Cortex of kidney (tissue), 1 donor: ENCODE measurements at places on chromosomes 3 and 15.

DNA sequence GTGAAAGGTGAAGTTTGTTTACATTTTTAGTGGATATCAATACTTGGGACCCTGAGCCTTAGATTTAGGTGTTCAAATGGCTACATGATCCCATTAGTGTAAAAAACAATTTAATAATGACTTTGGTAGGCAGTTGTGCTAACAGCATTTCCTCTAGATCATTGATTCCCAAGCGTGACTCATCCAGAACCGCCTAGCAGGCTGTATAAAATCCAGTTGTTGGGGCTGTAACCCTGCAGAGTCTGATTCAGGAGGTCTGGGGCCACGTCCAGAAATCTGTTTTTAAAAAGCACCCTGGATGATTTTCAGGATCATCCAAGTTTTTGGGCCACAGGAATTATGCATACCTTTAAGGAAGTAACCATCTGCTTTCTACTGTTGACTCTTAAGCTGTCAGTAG is 156.4 kb downstream of the TP63 start:
- DNase-seq: no peak

DNA sequence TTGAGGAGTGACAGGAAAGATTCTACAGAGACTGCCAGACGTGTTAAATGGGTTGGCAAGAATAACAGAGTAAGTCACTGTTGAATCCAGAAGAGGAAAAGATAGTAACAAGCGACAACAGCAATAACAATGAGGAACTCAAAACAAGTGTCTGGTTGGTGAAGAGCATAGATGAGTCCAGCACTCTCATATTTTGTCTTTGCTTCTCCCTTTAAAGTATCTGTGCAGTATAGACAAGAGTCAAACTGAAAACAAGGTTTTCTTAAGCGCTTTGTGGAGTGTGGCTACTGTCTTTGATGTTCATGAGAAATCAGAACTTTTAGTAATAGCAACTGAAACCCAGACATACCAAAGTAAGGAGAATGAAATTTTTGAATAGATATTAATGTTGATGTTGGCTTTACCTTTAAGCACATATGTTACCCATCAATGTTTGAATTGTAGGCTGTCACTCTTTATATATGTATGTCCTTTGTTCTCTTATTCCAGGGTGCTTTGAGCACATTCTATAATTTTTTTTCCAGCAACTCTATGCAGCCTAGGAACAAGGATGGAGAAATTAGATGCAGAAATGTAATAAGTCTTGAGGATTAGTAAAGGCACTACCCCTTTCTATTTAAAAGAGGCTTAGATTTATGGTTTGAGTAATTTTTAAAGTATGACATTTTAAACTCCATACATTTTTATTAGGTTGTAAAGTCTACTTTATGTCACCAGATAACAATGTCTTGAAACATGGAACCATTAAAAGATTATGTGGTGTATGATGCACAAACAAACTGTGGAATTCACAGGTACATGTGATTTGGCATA is 185.5 kb downstream of the NFKBIZ start:
- DNase-seq: no peak

- no peak for DNase-seq
Observed at GRCh38 chr15:48427960-48428547, 96.8 kb downstream of the DUT start.

- DNase-seq: no peak
Observed at GRCh38 chr3:126040386-126040785, 43.5 kb downstream of the SLC41A3 start.

DNA sequence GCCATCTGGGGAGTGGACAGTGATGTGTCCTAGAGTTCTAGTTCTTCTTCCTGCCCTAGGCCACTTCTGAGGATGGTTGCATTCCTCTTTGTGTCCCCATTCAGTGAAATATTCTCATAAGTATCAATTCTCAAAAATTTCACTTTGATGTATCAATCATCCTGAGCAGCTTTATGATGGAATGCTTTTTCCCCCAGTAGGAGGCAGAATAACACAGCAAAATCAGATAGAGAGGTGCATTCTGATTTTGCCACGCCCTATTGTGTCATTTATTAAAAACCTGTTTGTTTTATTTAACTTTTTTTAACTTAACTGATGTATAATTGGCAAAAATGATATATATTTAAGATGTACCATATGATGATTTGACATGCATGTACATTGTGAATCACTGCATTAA is 656.0 kb upstream of the GRM7 start:
- no peak for DNase-seq

DNA sequence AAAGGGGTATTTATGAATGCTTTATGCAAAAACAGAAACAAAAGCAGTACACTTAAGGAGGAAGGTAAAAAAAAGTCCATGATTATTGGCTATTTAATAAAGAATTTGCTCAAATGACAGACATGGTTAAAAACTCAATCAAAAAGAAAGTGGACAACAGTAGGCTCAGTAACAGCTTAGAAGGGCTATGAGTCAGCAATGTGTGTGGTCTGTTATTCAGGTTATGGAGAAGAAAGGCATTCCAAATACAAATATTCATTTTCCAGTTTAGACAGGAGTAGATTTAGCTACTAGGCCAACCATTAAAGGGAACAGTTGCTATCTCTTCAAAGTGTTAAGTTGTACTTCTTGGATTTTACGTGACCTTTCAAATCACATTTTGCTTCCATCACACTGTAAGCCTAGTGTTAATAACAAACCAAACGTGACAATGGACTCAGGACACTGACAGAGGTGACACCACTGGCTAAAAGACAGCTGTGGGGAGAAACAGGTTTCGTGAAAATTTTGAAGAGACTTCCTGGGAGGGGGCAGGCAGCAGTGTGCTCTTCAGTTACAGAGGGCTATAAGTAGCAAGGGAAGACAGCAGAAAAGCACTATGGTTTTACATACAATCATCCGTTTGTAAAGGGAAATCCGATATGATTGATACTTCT is 41.7 kb upstream of the MYO5C start:
- DNase-seq: no peak

- no peak for DNase-seq
Observed at GRCh38 chr3:155441026-155441425, 147.5 kb upstream of the STRIT1 start.

GRCh38 chr3:149839896-149840295 is 26.9 kb downstream of the RNF13 start:
- DNase-seq: no peak

DNA sequence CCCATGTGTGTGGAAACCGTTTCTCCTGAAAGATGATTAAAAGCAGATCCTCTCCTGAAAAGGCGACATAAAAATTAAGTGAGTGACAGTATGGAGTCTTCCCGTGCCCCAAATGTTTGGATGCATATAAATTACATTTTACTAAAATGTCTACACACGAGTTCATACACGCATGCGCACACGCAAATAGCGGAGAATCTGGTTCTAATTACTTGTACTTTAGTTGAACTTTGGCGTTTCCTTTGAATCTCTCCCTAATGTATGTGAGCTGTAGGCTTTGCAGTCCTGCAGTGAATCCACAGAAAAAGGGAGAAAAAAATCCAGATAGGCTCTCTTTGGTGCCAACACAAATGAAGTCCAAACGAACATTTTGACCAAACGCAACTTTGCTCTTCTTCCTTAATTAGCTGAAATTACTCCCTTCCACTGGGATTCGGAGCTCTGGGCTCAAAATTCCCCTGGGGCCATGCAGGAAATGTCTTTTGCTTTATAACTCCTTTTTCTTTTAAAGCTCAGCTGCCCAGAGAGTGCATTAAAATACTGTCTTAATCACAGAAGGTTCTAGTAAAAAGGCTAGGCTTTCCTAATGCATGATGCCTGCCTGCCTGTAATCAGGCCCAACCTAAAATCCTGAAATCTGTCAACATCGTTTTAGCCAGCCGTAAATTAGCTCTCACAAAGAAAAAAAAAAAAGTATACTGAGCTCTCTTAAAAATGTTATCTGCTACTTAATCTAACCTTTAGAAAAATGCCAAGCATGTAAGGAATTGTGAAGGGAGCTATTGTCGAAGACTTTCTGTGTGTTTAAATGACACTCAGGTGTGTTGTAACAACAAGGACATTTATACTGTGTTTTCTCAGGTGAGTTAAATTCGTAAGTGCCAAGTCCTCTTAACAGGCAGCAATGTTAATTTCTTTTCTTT is 26.2 kb downstream of the RARB start:
- DNase-seq: no peak

GRCh38 chr15:42490291-42490670 is 660 bp downstream of the ZNF106 start:
- DNase-seq: no peak

- no peak for DNase-seq
Observed at GRCh38 chr15:78314181-78314581, 14.8 kb upstream of the SKIC8 start.

DNA sequence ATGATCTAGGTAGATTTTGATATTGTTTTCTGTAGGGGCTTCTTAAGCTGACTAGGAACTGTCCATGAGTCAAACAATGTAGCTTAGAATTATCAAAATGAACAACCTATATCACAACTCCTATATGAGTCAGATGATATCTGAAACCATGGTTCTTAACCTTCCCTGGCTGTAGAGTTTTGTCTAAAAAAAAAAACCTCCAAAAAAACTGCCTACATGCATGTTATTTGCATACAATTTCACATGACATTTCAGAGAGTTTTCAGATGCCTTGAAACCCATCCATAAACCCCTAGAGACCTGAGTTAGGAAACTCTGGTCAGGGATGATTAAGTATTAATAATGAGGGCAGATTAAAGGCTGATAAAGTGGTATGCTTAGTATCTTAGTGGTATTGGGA is 157.0 kb downstream of the CHST2 start:
- DNase-seq: no peak

DNA sequence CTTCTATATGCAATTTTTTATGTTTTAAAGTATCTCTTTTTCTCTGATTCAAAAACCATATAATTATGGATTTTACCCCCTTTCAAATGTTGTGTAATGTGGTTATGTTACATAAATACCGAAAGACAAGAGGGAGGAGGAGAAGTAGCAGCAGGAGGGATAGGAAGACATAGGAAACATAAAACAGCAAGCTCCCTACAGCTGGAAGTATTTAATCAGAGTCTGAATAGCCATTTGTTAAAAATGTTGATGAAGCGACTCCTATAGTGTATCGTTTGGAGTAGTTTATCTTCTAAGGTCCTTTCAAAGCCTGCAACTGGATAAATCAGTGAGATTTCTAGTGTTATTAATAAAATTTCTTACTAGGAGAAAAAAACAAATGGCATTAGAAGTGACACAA is 598.1 kb upstream of the GOLIM4 start:
- DNase-seq: no peak

GRCh38 chr3:134342259-134342658 is 32.0 kb downstream of the AMOTL2 start:
- DNase-seq: no peak

GRCh38 chr15:52143873-52144272 is 31.3 kb upstream of the BCL2L10 start:
- no peak for DNase-seq

DNA sequence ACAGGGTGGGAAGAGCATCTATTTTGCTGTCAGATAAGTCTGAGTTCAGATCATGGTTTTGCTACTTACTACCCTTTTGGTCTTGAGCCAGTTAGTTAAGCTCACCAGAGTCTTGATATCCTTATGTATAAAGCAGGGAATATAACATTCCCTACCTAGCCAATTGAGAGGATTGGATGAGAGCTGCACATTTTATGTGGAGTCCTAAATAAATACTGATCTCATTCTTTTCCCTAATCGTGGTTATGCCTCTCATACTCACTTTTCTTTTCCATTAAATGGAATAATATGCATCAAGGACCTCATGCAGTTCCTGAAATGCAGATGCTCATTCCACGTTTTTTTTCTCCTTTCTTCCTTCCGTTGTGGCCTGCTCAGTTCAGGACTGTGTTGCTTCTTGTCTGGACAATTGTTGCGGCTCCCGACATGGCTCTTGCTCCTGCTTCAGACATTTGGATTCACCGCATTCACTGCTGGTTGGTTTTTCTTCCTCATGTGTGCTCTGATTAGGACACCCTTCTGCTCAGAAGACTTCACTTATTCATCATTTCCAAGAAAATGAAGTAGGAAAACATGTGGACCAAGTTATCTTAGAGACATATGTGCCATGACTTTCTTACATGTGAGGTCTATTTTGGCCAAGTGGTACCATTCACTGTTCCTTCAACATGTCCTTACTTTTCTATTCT is 90.2 kb downstream of the NFKBIZ start:
- no peak for DNase-seq

DNA sequence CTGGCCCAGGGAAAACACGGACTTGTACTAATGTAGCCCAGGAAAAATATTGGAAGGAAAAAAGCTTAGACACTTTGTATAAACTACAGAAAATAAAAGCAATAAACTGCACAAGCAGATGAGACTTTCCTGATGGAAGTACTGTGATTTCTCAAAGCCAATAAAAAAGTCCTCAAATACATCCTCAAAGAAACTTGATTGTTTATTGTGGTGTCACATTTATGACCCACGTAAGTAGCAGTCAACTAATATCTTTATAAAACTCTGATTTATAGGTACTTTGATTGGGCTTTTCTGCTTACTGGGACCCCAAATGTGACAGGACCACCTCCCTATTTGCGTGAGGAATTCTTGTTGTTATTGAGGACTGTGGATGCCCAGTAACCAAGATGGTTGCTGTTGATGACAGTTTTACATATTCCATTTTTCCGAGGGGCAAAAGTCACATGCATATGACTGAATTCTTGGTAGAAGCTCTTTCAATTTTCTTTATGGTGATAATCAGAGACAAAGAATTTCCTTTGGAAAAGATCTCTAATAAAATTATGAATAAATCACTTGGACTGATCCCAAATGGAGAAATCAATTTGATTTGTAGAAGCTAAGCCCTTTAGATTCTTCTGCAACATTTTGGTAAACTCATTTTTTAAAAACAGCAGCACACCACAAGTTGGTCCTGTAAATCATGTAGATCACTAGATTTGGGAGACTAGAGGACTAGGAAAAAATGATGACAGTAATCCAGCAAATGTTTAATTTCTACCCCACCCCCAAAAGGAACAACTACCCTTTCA is 159.0 kb upstream of the TSC22D2 start:
- no peak for DNase-seq

DNA sequence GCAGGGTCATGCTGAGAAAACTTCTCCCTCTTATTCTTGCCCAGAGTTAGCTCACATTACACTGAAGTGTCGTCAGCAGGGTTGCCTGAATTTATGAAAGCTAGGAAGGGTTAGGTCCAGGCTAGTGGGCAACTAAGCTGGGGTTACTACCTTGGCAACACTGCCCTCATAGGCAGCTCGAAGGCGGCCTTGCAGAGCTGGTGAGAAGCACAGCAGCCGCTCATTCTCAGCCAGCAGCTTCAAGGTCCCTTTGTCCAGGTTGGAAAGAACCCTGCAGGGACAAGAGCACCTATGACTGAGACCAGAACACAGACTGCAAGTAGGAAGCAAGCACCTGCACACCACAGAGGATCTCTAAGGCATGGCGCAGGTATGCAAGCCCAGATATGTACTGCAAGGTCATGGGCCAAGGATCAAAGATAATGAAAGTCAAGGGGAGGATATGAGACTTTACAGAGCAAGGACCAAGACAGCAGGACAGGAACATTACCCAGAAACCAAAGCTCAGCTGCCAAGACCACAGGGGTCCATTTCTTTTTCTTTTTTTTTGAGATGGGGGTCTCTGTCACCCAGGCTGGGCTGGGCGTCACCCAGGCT is 2.8 kb downstream of the CDAN1 start:
- DNase-seq: no peak

GRCh38 chr3:25021816-25022215 is 406.2 kb upstream of the RARB start:
- DNase-seq: no peak

GRCh38 chr3:18100121-18100520 is 325.0 kb downstream of the SATB1 start:
- no peak for DNase-seq

- no peak for DNase-seq
Observed at GRCh38 chr3:113659101-113659541, 37.3 kb downstream of the USF3 start.

GRCh38 chr3:133042778-133043177 is 4.6 kb downstream of the TMEM108 start:
- no peak for DNase-seq

- DNase-seq: no peak
Observed at GRCh38 chr3:159825216-159825854, 163.3 kb upstream of the IL12A start.
